T-helper 2 cell (primary cell): ENCODE measurements at places on chromosomes 13 and 19.

- DNase-seq: no peak
These were observed 30.3 kb downstream of the LAMP1 start for GRCh38 chr13:113327391-113327765.

DNA sequence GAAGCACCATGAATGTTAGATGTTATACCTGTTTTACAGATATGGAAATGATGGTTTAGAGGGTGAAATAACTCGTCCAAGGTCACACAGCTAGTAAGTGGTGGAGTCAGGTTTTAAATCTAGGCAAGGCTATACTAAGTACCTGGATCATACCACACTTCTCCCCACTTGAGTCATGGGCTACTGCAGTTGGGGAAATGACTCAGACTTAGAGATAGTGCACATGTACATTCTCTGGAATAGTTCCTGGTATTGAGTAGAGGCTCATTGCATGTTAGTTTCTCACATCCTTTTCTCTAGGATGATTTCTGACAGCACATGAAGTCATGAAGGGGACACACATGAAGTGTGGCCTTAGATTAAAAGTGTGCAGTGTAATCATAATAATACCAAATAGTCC lies 76.2 kb upstream of the TNFSF11 start:
- no peak for DNase-seq

GRCh38 chr13:89282241-89282640 lies 1611.1 kb downstream of the SLITRK5 start:
- no peak for DNase-seq

DNA sequence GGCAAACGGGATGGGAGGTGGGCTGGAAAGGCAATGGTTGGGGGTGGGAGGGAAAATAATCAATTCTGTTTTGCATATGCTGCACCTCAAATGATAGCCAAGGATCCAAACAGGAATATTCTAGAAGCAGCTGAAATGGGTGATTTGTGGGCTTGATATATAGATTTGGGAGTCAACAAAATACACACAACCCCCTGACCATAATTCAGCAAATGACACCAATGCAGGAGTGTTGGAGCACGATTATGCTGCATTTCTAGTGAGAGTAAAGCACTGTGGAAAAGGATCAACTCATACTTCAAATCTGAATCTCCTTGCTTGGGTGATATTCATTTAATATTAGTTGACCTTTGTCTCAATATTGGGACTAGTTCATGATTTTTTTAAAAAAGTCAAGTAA lies 36.0 kb downstream of the LCP1 start:
- DNase-seq: no peak

DNA sequence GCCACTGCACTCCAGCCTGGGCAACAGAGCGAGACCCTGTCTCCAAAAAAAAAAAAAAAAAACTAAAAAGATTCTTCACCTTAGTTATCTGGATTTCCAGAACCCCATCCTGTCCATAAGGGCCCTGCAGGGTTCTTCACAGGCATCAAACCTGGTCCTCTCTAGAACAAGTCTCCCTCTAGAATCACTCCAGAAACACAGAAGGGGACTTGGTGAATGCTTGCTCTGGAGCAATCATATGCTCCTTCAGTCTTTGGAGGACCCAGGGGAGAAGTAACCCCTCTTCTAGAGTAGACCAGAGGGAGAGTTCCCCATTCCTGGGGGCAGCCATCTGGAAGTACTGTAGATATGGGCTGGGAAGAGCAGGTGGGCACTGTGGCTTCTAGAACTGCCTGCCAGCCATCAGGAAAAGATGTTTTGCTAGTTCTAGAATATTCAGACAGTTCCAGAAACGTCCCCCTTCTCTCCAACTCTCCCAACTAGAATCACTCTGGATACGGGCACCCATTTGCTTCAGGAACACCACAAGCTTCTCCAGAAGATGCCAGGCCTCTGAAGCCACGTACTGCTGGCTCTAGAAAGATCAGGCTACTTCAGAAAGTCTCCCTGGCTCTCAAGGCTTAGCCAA lies 2.8 kb downstream of the FUT1 start:
- DNase-seq: no peak

GRCh38 chr19:34310494-34310981 lies 54.5 kb upstream of the GPI start:
- no peak for DNase-seq

- no peak for DNase-seq
These were observed 202.4 kb downstream of the ITGBL1 start for GRCh38 chr13:101654883-101655282.

GRCh38 chr13:42377640-42378382 lies 105.9 kb downstream of the AKAP11 start:
- peak; percentile 37 for DNase-seq

- no peak for DNase-seq
These were observed 171.1 kb downstream of the UGGT2 start for GRCh38 chr13:95882121-95882520.

DNA sequence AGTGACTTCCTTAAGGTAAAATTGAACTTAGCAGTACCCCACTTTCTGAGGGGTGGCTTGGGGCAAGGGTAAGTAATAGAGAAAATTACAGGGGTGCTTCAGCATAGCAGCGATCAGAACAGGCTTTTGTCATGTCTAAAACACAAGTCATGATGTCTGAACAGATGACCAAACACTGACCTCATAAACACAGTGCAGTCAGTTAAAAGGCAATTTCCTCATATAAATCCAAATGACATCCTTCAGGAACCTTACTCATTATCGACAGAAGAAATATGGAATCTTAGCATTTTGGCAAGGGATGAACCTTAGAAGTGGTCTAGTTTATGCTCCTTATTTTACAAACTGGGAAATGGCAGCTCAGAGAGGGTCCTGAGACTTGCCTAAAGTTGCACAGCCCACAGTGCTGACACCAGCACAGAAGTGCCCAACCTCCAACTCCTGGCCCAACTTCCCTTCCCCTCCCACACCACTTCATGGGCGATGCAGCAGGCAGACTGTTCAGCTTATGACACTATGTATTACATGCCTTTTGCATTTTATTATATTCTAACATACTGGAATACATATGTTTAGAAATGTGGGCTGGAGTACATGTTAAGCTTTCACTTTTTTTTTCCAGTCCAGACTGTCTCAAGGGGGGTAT lies 3.6 kb downstream of the GJA3 start:
- no peak for DNase-seq

DNA sequence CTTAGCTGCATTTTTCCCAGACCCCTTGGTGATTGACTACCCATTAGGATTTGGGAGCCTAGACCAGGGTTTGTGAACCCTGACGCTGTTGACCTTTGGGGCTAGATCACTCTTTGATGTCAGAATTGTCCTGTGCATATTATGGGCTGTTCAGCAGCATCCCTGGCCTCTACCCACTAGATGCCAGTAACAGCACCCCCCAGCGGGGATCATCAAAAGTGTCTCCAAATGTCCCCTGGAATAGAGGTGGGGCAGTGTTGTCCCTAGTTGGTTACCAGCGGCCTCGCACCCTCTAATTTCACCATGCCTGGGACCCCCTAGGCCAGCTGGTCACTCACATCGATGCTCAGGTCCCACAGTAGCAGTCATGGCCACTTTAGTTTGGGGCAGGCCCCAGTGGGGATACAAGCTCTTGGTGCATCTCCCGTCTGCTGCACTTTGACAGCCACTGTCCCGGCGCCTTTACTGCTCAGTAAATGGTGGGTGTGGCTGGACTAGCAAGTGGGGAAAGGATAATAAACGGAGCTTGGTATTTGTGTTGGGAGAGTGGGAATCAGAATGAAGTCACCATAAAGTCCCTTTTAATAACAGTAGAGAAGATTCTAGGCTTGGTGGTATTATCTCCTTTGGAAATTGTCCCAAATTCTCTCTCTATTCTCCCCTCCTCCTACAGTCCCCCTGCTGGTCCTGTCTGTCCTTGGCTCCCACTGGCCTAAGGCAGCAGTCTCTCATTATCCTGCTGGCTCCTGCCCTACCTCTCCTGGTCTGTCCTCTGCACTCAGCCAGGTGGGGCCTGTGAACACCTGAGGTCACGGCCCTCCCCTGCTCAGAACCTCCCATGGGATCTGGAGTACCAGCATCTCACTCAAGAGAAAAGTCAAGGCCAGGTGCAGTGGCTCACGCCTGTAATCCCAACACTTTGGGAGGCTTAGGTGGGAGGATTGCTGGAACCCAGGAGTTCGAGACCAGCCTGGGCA lies 80.6 kb downstream of the SIPA1L3 start:
- DNase-seq: no peak

DNA sequence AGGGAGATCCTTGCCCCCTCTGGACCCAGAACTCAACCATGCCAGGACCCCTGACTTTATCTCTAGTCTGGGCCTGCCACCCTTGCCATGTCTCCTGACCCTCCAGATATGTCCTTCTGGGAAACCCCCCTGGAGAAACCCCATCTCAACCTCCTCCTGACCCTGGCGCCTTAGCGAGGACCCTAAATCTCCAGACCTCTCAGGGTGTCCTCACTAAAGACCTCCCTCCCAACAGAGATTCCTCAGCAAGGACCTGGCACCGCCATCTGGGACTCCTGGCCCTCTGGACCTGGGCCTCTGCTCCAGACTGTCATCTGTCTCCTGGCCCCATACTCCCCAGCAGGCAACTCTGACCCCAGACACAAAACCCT lies 1.3 kb downstream of the KCNK6 start:
- no peak for DNase-seq

DNA sequence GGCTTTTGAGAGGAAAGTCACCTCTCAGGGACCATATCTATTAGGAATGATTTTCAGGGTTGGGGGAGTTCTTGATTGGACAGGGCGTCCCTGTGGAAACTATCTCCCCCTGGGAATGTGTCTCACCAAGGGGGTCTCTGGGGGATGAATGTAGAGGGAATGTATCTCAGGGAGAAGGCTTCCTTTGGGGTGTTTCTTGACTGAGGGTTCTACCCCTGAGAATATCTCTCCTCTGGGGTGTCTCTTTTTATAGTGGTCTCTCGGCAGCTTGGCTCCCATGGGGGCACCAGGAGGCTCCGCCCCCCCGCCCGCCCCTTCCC lies 1.0 kb downstream of the RTBDN start:
- no peak for DNase-seq

DNA sequence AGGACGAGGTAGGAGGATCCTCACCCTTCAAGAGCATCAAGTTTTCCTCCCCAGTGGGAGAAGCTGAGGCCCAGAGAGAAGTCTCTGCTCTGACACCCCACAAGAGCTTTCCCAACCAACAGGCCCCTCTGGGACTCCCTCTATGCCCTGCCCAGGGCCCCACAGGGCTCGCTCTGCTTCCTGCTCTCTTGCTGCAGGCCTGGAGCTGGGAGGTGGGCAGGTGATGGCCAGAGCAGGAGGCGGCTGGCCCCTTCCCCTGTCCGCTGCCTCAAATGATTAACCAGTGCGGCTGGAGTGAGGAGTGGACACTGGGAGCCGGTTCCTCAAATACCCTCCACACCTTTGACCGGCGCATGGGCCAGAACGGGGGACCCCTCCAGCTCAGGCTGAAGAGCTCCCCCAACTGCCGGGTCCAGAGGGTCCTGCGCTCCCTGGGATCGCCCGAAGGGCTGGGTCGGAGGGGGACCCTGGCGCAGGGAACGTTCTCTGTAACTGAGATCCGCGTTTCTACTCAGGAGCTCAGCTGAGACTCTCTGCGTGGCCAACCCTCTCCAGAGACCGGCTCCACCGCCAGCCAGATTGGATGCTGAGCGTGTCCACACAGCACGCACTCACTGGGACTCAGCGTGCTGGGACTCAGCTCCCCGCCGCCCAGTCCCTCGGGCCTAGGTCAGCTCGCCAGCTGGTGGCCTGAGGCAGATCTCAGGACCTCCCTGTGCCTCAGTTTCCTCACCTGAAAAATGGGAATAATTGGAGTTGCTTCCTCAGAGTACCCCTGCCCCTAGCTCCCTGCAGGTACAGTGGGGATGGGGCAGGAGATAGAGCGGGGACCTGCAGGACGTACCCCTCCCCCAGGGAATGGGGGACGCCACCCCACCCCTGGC lies 6.7 kb upstream of the ONECUT3 start:
- no peak for DNase-seq

GRCh38 chr19:14769201-14769600 lies 9.2 kb downstream of the ADGRE2 start:
- DNase-seq: no peak

DNA sequence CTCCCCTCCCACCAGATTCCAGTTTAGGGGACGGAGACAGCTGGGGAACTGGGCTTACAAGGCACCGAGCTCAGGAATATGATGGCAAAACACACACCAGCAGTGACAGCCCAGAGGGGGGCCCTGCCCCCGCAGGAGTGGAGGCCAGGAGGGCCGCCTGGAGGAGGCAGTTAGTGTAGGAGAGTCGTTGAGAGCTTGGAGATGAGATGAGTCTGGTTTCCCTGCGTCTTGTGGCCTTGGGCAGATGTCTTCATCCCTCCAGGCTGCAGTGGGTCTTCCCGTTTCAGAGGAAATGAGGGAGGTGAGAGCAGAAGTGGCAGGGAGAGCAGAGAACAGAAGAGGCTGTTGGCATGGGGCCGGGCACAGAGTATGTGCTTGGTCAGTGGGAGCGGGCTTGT lies 4.9 kb downstream of the CELF5 start:
- no peak for DNase-seq

DNA sequence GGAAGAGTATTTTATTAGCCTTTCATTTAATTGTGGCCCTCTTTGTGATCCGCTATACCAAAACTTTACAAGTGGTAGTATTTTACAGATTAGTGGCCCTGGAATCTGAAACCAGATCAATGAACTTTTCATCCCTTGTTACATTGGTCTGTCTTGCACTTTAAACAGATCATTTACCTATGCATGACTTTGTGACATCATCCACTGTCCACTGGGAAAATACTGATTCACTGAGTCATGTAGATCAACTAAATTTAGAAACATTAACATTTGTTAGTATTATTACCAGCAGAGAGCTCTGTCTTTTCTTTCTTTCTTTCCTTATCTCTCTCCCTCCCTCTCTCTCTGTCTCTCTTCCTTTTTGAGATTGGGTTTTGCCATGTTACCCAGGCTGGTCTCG lies 17.5 kb downstream of the PCDH8 start:
- DNase-seq: no peak

GRCh38 chr19:38665950-38666662 lies 18.7 kb downstream of the ACTN4 start:
- no peak for DNase-seq

GRCh38 chr19:18396471-18397241 lies 766 bp downstream of the LRRC25 start:
- no peak for DNase-seq

DNA sequence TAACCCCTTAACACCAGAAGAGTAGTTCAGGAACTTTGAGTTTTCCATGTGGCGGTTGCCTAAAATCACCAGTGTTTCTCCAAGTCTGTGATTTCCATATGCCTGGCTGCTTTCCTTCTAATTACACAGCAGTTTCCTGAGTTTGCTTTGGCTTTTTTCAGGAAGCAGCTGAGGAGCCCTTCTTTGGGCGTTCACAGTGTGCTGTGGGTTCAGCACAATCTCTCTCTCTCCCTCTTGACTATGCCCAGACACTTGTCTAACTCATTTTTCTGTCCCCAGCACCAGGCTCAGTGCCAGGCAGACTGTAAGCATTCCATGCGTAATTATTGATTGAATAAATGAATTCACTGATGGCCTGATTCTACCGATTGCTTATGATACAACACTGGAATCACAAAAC lies 19.7 kb downstream of the SCEL start:
- no peak for DNase-seq
